Sciatic nerve (tissue), 2 donors: ENCODE measurements at places on chromosomes 1 and 21. TPM values are rescaled to one million over a fixed set of nuclear protein-coding genes. Genes with fewer than 3 reads are reported as not detected.

The HTR6 gene
- total RNA-seq: not detected

The SH2D2A gene
- total RNA-seq: 1.6 TPM

The SPRR2B gene
- not detected for total RNA-seq

The KCNK1 gene
- 4.3 TPM for total RNA-seq

The CR1 gene
- total RNA-seq: 30.1 TPM

The OR2T2 gene
- not detected for total RNA-seq

The ADGRL2 gene
- 45.2 TPM for total RNA-seq

The RBM15 gene
- total RNA-seq: 23.4 TPM

The ASAP3 gene
- total RNA-seq: 109 TPM

DNA sequence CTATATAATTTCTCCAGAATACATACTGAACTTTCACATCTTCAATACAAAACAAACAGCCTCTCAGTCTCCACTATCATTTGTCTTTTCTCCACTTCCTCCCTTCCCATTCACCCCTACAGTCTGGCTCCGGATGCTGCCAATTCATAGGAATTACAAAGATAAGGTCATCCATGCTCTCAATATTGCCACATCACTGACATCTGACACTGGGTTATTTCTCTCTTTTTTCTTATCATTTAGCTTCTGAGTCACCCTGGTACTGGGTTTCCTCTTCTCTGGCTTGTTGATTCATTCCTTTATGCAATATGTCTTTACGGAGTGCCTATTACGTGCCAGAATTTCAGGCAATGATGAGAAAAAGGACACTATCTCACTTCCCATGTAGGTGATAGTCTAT, 3.1 kb upstream of the SH3BP5L start:
- DNase-seq: no peak

DNA sequence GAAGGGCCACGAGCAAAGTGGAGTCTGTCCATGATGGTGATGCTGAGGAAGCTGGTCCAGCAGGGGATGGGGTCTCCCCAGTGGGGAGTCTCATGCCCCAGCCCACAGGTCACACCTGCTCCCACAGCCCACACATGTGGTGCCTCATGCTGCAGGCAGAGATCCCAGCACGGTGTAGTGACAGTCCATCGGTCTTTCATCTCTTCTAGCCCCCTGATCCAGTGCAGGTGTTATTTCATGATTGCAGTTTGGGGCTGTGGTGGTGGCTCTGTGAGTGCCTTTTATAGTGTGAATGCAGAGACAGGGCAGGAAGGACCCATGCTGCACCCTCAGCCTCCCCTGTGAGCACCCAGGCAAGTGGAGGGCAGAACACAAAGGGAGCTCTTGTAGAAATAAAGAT, 45.0 kb downstream of the UBASH3A start:
- no peak for DNase-seq

- DNase-seq: no peak
These were observed 151.6 kb downstream of the DISC1 start for GRCh38 chr1:231778009-231778719.

GRCh38 chr1:234823191-234824176, 213.5 kb upstream of the IRF2BP2 start:
- no peak for DNase-seq

- no peak for DNase-seq
These were observed 419.6 kb downstream of the NEGR1 start for GRCh38 chr1:71862756-71863155.

- no peak for DNase-seq
These were observed 39.9 kb upstream of the TARBP1 start for GRCh38 chr1:234518876-234519275.

GRCh38 chr1:101165954-101166353, 70.9 kb upstream of the S1PR1 start:
- no peak for DNase-seq
